ENCODE measurements at places on chromosomes 12 and 14.
A peak's percentile ranks its signal among the peaks of the same experiment; 100 is the strongest.

GRCh38 chr14:64763801-64764621 lies 59.8 kb downstream of the PLEKHG3 start:
- peak; percentile 87 for DNase-seq

GRCh38 chr14:100562751-100563150 lies 24.5 kb downstream of the BEGAIN start:
- no peak for DNase-seq

DNA sequence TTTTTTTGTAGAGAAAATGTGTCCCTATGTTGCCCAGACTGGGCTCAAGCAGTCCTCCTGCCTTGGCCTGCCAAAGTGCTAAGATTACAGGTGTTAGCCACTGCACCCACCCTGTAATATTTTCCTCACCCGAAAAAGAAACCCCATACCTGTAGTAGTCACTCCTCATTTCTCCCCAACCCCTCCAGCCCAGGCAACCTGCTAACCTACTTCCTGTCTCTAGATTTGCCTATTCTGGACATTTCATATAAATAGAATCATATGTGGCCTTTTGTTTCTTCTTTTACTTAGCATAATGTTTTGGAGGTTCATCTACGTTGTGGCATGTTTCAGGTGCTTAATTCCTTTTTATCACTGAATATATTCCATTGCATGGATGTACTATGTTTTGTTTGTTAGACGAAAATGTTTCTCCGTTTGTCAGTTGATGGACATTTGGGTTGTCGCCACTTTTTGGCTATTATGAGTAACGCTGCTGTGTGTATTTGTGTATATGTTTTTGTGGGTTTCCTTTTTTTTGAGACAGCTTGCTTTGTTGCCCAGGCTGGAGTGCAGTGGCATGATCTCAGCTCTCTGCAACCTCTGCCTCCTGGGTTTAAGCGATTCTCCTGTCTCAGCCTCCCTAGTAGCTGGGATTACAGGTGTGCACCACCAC lies 6.2 kb downstream of the ANKRD13A start:
- no peak for DNase-seq

GRCh38 chr12:5318874-5319273 lies 113.0 kb upstream of the NTF3 start:
- no peak for DNase-seq

GRCh38 chr14:105414456-105415371 lies 4.9 kb upstream of the MTA1 start:
- DNase-seq: no peak

DNA sequence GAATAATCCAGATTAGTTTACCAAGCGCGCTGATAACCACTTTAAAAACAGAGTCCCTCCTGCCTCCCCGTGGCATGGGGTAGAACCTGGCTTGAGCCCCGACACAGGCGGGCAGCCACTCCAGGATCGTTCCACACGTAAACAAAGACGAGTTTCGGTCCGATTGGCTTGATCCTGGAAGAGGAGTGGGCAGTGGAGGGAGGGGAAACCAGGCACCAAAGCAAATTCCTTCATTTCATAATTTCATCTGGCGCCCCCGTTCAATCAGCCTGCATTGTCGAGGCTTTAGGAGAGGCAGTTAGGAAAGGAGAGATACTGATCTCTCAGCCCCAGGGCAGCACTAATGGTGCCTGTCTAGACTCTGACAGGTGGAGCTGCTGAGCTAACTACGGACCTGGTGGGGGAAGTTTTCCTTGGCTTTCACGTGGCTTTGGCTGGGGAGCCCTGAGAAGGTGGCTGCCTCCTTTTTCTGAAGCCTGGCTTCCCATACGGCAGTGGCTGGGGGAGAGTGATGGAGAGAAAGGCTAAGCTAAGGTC lies 751 bp upstream of the GPRC5A start:
- DNase-seq: peak; percentile 32

GRCh38 chr12:8594072-8594471 lies 18.6 kb downstream of the AICDA start:
- no peak for DNase-seq

DNA sequence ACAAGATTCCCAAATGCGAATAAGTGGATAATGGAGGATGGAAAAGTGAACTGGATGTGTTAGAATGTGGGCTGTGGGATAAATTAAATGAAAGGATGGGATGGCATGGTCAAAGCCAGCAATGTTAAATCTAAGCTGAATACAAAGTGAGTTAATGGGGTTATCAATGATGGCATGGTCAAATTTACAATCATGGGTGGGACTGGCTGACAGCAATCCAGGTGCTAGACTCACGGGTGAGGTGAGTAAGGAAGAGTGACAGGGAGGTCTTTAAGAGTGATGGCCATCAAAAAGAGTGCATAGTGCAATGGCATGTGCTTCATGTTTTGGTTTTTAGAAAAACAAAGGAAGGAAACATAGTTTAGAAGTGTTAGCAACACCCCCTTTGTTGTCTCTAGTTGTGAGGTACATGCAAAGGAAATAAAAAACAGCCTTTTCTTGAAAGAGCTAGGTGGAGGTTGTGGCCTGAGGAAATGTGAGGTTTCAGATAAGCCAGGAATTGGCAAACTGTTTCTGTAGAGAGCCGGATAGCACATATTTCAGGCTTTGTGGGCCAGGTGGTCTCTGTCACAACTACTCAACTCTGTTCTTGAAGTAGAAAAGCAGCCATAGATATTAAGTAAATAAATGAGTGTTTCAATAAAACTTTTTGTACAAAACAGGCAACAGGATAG lies 328.7 kb downstream of the RPL10L start:
- no peak for DNase-seq

Data from NCI-H524 treated with DMSO at 0.1 percent for 48 hours (cell line).